NCI-H524 treated with DMSO at 0.1 percent for 48 hours (cell line): ENCODE measurements at places on chromosomes 12 and 14.

GRCh38 chr14:104262515-104263514 lies 124.4 kb downstream of the KIF26A start:
- DNase-seq, result no peak

GRCh38 chr14:87935081-87935828 lies 57.7 kb downstream of the GALC start:
- DNase-seq, result no peak

GRCh38 chr14:100408350-100409002 lies 85.3 kb downstream of the SLC25A47 start:
- no peak for DNase-seq

- no peak for DNase-seq
These were observed 152.1 kb upstream of the NAV3 start for GRCh38 chr12:77678621-77679020.

- DNase-seq, result no peak
These were observed 9.1 kb downstream of the STAT6 start for GRCh38 chr12:57101892-57102695.

DNA sequence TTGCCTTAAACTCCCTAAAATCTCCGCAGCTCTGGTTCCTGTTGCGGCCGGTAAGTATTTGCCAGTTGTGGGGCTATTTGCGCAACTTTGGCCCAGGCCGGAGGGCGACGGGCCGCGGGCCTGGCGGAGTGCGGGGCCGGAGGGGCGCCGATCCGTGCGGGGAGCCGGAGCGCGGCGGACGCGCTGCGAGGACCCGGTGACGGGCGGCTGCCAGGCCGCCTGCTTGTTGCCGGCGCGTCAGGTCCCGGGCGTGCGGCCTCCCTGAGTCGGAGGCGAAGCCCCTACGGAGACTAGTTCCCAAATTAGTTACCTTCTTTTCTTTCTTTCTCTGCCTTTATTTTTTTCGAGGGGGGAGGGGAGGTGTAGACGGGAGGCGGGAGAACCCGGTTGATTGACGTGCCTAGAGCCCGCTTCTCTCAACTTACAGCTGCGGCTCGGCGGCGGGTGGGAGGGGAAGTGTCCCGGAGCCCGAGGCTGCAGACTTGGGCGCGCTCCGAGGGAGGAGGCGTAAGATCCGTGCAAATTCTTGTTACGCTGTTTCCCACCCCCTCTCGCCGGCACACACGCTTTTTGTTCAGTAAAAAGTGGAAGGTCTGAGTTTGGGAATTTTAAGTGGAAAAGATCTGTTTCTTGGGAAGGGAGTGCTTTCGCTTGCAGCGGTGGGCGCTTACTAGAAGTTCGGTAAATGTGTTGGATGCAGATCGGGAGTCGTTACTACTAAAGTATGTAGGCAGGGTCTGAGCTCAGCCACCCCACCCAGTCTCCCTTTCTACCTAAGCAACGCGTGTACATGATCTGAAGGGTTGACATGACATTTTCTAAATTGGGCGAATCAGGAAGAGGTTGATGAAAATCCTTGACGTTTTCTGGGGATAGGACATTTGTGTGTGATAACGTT lies 576 bp downstream of the ZBTB1 start:
- peak; percentile 48 for DNase-seq

DNA sequence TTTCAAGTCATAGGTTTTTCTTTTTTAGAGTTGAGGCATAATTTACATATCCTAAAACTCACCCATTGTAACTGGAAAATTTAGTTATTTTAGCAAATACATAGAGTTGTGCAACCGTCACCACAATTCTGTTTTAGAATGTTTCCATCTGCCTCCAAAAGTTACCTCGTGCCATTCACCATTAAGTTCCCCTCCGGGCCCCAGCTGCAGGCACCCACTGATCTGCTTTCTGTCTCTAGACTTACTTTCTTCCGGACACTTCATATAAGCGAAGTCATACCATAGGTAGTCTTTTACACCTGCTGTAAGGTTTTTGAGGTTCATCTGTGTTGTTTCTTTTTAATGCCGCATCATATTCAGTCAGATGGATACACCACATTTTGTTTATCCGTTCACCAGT lies 28.7 kb downstream of the PPP2R5C start:
- DNase-seq, result no peak

GRCh38 chr14:103696070-103696402 lies 19.2 kb downstream of the XRCC3 start:
- DNase-seq, result no peak

DNA sequence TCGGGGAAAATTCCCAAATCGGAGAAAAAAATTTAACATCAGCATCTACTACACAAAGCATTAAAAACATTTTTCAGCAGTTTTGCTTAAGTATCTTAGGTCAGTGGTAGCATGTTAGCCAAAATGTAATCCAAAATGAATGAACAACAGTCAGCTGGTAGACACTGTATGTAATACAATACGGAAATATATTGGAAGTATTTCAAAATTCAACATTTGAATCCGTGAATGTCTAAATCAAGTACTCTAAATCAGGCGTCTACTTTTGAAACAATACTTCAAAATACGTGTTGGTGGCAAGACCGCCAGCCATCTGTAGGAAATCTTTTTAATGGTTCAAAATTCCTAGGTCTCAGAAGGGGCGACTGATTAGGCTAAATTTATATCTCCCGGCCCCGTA lies 1.1 kb downstream of the SCAF11 start:
- DNase-seq, result no peak

DNA sequence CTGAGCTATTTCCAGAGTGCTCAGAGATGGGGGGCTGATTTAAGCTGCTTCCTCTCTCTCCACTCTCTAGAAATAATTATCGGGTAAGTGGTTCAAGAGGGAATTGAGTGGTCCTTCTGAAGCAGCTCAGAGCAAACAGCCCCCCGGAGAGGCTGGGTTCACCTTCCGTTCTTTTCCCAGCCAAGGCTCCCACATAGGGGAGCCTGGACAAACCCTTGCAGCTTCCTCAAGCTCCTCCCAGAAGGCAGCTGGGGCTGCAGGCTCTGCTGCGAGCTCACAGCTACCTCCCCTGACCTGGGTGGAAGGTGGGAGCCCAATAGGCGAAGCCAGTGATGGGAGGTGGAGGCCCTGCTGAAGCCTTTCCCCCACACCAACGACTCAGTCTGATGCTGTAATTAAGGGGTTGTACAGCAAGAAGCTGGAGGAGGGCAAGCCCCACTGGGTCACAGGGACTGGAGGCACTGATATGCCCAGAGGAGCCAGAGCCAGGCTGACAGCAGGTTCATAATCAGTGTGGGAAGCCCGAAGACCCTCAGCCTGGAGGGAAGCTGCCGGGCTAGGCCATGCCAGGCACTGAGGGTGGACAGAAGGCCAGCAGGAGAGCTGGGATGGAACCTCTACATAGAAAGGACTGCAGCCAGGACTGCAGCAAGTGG lies 52.4 kb downstream of the ARL6IP4 start:
- peak; percentile 43 for DNase-seq

DNA sequence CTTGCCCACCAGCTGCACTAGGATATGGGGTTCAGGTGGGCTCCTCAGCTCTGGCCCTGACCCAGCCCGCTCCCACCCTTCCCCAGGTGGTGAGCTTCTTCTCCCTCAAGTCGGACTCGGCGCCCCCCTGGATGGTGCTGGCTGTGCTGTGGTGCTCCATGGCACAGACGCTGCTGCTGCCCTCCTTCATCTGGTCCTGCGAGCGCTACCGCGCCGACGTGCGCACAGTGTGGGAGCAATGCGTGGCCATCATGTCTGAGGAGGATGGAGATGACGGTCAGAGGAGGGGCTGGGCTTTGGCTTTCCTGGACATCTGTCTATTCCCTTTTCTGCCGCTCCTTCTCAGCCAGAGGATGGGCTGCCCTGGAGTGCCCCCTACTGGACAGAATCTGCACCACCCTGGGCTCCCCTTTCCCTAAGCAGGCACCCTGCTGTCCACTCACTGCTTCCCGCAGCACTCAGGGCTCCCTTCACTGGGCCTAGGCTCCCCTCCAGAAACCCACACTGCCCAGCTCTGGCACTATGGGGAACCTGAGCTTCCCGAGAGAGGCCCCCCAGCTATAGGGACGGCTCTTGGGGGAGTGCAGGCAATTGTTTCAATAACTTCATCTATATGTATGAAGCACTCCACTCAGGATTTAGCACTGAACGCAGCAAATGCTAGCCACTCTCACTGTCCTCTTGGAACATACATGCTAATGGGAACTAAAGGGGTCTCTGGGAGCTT lies 2.6 kb upstream of the P3H3 start:
- peak; percentile 53 for DNase-seq

- DNase-seq, result no peak
These were observed 269.4 kb upstream of the CCDC196 start for GRCh38 chr14:66216763-66217162.

DNA sequence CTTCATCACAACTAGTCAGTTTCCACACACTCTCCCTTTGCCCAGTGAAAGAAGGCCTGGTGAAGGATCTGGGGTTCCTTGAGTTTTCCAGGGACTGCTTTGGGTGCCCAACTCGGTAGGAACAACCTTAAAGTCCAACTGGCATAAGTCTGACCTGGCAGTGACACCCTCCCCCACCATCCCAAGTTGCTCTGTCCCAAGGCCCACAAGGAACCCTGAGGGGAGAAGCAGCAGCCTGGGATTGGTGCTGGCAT lies 1.6 kb downstream of the KMT2D start:
- no peak for DNase-seq

GRCh38 chr12:5889381-5890047 lies 55.5 kb downstream of the ANO2 start:
- DNase-seq, result no peak

GRCh38 chr14:106060276-106060975 lies 534.0 kb downstream of the TMEM121 start:
- DNase-seq, result no peak

DNA sequence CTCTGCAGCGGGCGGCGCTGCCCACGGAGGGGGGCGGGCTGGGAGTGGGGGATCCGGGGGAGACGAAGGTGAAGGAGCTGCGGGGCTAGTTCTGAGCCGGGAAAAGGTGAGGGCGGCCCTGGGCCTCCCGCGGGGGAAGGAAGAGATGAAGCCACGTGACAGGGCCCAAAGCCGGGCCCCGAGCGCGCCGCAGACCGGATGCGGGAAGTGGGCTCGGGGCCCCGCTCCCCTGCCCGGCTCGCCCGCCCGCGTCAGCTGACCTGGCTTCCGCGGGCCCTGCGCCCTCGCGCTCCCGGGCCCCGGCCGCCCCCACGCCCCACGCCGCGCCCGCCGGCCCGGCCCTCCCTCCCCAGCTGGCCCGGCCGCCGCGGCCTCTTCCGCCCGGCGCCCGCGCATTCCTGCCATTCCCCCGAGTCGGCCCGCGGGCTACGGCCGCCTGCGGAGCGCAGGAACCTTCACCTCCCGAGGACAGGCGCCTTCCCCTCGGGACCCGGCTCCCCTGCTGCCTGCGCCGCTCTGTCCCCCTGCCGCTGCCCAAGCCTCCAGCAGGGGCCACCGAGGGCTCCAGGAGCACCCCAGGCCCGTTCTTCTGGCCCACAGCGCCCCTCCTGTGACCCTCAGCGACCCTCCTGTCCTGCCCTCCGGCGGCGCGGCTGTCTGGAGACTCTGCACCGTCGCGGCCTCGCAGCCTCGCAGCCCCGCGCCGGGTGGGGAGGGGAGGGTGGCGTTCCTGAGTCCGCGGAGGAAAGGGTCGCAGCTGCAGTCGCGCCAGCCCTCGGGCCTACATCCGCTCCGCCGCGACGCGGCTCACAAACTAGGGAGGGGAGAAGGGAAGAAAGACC lies 20.4 kb downstream of the NINJ2 start:
- DNase-seq, result no peak

GRCh38 chr14:76257842-76258397 lies 106.2 kb downstream of the GPATCH2L start:
- DNase-seq, result no peak

DNA sequence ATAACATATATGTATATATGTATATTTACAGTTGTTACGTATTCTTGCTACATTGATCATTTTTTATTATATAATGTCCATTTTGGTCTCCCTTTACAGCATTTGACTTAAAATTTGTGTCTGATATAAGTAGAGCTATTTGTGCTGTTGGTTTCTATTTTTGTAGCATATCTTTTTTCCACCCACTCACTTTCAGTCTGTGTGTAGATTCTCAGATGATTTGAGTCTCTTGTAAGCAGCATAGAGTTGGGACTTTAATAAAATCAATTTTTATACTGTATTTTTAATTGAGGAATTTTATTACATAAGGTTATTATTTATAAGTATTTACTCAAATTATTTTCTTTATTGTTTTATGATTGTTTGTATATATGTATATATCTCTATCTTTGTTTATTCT lies 1293.7 kb downstream of the TMEM121 start:
- no peak for DNase-seq

GRCh38 chr12:71810921-71811320 lies 28.6 kb upstream of the TBC1D15 start:
- no peak for DNase-seq

- DNase-seq, result peak; percentile 80
These were observed 28.8 kb downstream of the RPGRIP1 start for GRCh38 chr14:21308479-21309237.
